Stimulated activated CD4-positive, alpha-beta T cell treated with anti-CD3 and anti-CD28 coated beads, Interleukin-1b, Interleukin-23, amount 100 ng/mL, for 1 hour (primary cell): ENCODE measurements at places on chromosomes 3 and 15.

GRCh38 chr15:93072011-93072410 is 17.0 kb downstream of the RGMA start:
- DNase-seq, result no peak

GRCh38 chr3:188905547-188905946 is 266.2 kb upstream of the TPRG1 start:
- DNase-seq, result no peak

- no peak for DNase-seq
These were observed 283.4 kb upstream of the LYSMD4 start for GRCh38 chr15:100016632-100017031.

DNA sequence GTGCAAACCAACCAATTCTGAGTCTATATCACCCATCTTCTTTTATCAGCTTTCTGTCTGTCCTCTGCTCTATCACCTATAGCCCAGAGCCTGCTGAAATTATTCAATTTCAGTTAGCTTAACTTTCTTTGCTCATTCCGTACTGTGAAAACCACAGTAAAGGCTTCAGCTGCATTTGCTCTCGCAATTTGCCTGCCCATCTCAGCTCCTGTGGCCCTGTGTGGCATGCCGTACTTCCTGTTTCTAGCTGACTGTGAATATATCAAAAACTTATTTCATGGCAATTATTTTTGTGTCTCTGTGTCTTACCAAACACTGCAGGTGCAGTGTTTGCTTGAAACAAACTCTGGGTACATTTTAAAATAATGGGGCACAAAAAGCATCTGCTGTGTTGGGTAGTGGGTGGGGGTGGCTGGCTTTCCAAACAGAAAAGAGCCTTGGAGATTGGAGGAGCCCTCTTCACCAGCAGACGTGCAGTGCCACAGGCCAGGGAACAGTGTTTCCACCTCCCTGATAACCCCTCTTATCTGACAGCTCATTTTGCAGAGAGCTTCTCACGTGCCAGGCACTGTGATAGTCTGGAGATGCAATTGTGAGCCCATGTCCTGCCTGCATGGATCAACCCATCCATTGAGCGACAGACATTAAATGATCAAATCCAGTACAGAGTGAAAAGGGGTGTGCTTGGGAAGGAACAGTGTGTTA is 45.2 kb downstream of the GASK1A start:
- no peak for DNase-seq

- DNase-seq, result no peak
These were observed 198.3 kb downstream of the ADAMTS9 start for GRCh38 chr3:64489361-64490044.

DNA sequence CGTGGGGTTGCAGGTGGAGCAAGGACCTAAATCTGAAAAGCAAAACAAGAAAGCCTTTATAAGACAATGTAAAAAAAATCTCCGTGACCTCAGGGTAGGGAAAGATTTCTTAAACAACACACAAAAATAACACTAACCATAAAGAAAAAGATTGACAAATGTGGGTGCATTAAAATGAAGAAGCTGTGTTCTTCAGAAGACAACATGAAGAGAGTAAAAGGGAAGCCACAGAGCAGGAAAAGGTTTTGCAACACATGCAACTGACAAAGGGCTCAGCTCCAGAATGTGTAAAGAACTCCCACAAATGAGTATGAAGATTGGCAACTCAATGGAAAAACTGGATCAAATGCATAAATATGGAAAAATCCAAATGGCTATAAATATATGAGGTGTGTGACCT is 74.2 kb downstream of the MAGEF1 start:
- DNase-seq, result no peak

DNA sequence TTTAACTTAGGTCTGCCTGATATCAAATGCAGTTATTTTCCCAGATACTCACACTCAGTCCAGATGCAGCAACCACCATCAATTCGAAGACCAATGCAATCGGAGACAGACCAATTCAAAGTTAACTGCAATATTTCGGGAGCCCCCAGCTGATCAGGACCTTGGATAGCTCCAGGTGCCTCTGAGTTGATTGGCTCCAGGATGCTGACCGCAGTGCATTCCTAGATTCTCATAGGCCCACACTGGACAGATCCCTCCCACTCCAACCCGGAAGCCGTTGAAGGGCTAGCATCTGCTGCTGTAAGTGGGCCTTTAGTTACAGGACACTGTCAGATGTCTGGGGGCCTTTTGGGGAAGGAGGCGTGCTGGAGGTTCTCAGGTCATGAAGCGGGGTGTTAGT is 89.5 kb upstream of the ATP2B2 start:
- no peak for DNase-seq

- DNase-seq, result no peak
These were observed 376.9 kb upstream of the ARPP21 start for GRCh38 chr3:35262406-35262805.

DNA sequence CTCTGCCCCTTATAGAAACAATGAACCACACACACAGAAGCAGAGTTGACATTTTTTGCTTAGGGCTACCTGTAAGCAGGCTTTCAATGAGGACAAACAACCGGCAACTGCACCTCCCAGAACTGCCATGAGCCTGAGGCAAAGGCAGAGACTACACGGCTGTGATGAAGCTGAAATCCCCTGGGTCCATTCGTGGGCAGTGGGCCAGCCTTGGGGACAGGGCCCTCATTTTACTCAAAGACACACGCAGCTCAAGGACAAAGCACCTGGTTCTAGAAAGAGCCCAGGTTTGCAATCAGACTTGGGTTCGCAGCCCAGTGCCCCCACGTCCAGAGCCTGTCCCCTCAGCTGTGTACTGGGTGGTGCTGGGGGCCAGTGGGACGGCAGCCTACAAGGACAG is 17.9 kb downstream of the FAM174B start:
- DNase-seq, result no peak

GRCh38 chr15:43215961-43216360 is 4.9 kb downstream of the EPB42 start:
- no peak for DNase-seq

DNA sequence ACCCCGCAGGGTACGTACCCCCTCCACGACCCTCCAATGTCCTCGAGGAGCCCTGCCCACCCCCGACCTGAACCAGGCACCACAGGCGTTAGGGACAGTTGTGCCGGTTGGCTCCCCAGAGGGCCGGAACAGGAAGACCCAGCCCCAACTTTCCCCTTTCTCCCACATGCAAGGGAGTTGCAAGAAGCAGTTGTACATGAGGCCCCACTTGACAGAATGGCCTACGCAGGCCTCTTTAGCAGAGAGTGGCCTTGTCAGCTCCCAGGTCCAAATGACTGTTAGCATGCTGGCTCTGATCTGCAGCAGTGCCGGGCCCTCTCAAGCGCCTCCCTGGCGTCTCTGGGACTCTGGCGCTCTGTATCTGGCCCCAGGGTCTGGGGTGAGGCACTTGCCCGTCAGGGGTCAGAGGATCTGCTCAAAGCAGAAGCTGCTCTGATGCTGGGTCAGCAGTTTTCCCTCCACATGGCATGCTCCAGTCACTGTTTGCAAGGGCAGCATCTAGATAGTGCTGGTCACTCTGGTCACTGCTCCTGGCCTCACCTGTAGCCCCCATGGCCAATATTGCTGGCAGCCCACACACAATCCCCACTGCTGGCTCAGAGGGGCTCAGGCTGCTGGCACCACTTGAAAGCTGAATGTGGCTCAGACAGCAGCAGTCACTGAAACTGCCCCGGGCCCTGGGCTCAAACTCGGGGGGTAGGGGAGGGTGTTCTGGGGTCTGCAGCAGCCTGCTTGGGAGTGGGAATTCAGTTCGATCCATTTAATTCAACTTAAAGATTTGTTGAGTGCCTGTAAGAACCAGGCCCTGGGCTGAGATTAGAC is 254.5 kb downstream of the FAM43A start:
- no peak for DNase-seq

DNA sequence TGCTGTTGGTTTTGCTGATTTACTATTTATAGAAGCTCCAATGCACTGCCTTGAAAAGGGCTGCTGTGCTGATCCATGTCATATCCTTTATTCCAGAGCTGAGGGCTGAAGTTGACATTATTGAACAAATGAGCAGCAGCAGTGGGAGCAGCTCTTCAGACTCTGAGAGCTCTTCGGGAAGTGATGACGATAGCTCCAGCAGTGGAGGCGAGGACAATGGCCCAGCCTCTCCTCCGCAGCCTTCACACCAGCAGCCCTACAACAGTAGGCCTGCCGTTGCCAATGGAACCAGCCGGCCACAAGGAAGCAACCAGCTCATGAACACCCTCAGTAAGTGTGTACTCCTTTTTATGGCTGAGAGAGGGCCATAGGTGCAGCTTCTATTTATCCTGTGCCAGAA is 8.8 kb downstream of the EAF1 start:
- no peak for DNase-seq

DNA sequence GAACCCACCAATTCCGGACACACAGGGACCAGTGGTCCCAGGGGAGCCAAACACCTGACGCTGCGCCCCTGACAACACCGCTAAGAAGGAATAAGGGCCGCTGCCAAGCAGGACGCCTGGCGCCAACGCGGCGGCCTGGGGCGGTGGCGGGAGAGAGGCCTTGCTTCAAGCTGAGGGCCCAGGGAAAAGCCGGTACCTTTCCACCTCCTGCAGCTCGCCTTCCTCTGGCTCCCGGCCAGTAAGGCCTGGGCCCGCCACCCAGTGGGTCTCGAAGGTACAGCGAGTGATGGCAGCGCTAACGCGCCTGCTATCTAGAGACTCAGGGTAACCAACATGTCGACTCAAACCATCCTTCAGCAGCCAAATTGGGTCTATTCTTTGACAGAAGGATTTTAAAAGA is 1074.1 kb downstream of the SI start:
- DNase-seq, result no peak

DNA sequence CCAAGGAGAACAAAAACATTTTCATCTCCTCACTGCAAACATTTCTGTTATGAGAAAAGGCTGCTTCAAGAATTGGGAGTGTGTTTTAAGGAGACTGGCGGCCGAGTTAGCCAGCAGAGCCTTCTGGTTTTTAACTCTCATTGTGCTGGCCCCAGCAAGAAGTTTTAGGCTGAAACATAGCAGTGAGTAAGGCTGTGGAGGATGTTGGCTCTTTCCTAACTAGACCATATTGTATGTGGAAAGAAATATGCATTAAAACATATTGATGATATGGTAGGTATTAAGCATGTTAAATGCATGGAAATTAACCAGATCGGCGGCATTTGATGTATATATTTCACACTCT is 90.7 kb downstream of the TIGIT start:
- no peak for DNase-seq

- peak; percentile 26 for DNase-seq
These were observed 792 bp downstream of the ATP13A3 start for GRCh38 chr3:194485881-194486539.

GRCh38 chr3:117666325-117666724 is 956.7 kb downstream of the TUSC7 start:
- DNase-seq, result no peak

GRCh38 chr3:111519178-111519855 is 22.7 kb upstream of the CD96 start:
- no peak for DNase-seq

- DNase-seq, result no peak
These were observed 116.9 kb upstream of the ABHD17C start for GRCh38 chr15:80578206-80578595.

GRCh38 chr3:171169866-171170265 is 143.3 kb upstream of the SLC2A2 start:
- no peak for DNase-seq

- no peak for DNase-seq
These were observed 54.9 kb downstream of the C3orf85 start for GRCh38 chr3:109191421-109191820.

GRCh38 chr3:97972976-97973375 is 745 bp upstream of the RIOX2 start:
- no peak for DNase-seq

DNA sequence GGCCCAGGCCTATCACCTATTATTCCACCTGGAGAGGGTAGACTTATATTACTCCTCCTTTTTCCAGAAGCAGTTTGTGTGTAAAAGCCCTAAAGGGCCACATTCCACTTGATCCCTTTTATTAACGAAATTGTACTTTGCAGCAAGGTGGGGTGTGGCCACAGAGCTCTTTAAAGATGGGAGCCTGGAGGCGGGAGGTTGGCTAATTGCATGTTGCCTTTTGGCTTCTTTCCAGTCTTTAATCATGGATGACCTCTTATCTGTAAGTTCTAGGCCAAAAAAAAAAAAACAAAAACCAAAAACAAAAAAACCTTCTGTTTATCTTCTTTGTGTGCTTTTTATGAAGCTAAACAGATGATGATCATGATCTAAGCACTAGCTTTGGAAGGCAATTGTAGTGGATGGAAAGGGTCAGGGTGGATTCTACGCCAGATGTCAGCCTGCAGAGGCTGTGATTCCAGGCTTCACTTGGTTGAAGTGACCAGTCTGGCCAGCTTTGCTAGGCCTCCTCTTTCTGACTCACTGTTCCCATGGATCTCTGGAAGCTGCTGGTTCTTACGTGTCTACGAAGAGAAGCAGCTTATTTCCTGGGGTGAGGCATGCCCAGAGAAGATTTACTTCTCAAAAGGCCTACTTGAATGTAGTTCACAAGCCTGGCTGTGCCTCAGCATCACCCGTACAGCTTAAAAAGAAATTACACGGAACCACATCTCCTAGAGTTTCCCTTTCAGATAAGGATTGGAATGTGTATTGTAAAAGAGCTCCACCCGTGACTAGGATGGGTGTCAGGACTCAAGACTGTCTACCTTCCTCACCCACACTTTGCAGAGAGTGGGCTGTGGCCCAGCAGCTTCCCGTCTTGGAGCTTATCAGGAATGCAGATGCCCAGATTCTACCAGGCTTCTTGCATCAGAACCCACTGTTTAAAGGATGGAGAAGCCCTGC is 330.9 kb upstream of the C2CD4B start:
- no peak for DNase-seq

DNA sequence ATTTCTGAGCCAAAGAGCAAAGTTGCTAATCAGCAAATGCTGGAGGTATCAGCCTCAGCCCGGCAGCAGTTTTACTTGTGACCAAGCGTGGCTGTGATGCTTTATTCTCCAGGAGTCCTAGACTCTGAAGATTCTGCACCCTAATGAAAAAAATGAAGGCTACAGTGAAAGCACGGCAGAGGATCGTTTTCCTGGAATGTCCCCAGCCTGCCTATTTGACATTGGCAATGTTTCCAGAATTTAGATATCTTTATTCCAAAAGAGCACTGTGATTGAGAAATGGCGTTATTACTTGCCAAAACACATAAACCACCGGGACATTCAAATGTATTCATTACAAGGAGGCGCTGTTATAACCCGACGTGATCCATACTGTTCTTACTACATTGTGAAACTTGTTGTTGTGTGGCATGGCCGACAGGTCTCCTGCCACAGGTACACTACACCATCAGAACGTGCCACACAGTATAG is 263.8 kb downstream of the SLCO3A1 start:
- DNase-seq, result no peak
